ENCODE measurements at places on chromosomes 13 and 19. TPM values are rescaled to one million over a fixed set of nuclear protein-coding genes. Genes with fewer than 3 reads are reported as not detected.

Gene SUGP2
- 54.5 TPM for polyA plus RNA-seq

Gene ANGPTL8
- 0.30 TPM for polyA plus RNA-seq

Gene APOC1
- polyA plus RNA-seq = 348 TPM

Gene CLIP3
- 3.1 TPM for polyA plus RNA-seq

Gene FFAR3
- polyA plus RNA-seq = 0.45 TPM

Gene OSCAR
- polyA plus RNA-seq = 12.9 TPM

Gene NCCRP1
- 0.12 TPM for polyA plus RNA-seq

DNA sequence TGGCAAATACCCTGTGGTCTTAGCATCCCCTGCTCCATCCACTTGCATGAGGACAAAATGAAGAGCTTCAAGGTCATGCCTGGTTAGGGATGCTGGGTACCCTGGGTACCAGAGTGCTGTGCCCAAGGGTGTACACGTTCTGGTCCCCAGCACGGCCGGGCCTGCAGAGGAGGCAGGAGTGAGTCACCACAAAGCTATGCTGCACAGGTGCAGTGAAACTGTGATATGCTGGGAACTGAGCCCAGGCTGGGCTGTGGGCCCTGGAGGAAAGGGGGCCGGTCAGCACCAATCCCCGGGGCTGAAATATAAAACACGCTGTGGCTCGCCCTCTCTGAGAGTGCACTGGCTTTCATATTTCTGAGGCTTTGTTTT is 95.1 kb downstream of the TSHZ3 start:
- DNase-seq = no peak

DNA sequence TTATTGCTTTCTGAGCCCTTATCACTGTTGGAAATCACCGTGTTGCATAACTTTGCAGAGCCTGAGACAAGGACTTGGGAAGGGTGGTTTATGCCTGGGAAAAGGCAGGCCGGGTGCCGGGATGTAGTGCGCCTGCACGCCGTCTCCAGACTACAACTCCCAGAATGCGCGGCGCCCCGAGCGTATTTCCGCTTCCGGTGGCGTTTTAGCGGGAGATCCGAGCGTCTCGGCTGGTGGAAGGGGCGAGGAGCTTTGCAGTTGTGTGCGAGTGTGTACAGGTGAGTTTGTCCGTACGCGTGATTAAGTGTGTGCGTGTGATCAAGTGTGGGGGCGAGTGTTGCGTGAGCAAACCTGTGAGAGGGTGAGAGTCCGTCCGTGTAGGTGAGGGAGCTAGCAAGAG is 75.4 kb downstream of the PEG3 start:
- peak; percentile 75 for DNase-seq

DNA sequence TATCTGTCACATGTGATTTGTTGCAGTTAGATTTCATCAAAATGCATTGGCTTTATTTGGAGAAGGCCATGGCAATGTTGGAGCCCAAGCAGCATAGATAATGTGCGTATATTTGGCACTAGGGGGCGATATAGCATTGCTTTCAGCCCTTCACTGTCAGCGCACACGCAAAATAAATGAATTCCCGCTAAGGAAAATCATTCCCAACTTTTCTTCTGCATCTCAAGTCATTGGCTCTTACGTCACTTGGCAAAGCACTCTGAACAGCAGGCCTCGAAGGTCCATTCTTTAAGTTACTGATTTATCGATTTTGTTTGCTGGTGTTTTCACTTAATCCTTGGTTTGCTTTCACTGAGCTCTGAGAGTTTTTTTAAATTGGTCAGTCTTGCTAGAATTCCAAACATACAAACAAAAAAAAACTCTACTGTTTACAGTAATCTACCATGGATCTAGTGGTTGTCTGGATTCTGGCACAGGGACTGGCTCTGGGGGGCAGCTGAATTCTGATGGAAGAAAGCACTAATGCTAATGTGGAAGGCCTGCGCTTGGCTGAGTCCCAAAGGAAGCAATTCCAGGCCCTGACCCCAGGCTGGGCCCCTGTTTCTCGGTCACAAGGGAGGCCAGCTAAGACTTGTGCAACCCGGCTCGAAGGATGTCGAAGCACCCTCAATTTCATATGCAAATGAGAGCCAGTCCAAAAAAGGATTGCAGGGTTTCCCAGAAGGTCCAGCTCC is 97.7 kb upstream of the IPO5 start:
- DNase-seq = no peak

DNA sequence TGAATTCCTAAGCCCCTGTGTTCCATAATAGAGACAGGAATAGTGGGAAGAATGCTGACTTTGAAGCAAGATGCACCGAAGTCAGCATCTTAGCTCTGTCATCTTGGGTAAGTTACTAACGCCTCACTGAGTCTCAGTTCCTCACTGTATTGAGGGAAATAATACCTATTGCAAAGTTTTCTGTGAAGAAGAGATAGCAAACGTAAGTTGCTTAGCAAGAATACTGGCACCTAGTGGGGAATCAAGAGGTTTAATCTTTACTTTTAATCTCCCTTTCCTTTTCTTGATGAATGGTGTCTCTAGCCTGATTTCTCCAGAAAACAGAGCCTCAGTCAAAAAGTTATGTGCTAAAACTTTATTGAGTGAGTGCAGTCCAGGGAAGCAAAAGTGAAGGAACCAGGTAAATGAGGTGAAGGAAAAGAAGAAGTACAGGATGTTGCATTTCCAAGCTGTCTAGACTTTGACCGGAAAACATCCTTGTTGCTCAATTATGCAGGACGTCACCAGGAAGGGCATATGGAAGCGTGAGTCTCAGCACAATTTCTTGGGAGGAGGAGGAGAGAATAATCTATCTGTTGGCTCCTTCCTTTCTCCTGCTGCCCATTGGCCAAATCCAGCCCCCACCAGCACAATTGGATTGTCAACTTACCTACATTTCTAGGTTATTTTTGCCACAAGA is 210.0 kb downstream of the B3GLCT start:
- no peak for DNase-seq

- peak; percentile 93 for DNase-seq
These were observed 10.7 kb downstream of the PTGIR start for GRCh38 chr19:46614114-46614722.

DNA sequence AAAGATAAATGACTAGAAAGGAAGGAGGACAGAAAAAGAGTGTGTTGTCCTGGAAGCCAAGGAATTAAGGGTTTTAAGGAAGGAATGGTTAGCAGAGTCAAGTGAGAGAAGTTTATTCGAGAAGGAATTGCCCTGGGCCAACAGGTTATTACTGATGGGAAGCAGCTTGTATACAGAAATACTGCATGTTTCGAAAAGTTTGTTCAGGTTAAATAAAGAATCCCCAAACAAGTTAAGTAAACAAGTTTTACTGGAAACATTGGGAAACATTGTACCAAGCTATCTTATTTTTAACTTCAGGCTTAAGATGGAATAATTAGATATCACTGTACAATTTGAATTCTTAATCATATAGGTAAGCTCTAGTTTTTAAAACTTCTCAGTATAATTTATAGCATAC is 28.2 kb upstream of the FBXL3 start:
- DNase-seq = no peak

- DNase-seq = no peak
These were observed 10.1 kb downstream of the FOSB start for GRCh38 chr19:45477713-45478453.

GRCh38 chr19:58265100-58265499 is 13.7 kb upstream of the ZNF8 start:
- DNase-seq = no peak

GRCh38 chr19:10979951-10980381 is 19.1 kb downstream of the SMARCA4 start:
- DNase-seq = no peak

- DNase-seq = no peak
These were observed 32.0 kb upstream of the CXCL17 start for GRCh38 chr19:42474743-42475142.

DNA sequence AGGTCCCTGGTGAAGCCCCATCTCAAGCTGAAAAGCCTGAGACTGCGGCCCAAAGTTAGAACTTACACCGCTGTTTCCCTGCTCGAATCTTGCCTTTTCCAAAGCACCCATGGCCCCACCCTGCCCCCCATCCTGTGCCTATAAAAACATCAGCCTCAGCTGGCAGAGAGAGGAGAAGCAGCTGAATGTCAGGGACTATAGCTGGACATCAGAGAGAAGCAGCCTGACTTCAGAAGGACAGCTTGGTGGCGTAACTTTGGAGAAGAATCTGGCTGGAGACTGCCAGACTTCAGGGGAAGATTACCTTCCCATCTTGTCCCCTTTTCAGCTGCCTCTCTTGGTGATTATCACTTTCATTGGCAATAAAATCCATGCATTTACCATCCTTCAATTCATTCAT is 9.3 kb upstream of the RCBTB2 start:
- DNase-seq = no peak

- DNase-seq = no peak
These were observed 2.4 kb upstream of the SIX5 start for GRCh38 chr19:45771311-45771933.

DNA sequence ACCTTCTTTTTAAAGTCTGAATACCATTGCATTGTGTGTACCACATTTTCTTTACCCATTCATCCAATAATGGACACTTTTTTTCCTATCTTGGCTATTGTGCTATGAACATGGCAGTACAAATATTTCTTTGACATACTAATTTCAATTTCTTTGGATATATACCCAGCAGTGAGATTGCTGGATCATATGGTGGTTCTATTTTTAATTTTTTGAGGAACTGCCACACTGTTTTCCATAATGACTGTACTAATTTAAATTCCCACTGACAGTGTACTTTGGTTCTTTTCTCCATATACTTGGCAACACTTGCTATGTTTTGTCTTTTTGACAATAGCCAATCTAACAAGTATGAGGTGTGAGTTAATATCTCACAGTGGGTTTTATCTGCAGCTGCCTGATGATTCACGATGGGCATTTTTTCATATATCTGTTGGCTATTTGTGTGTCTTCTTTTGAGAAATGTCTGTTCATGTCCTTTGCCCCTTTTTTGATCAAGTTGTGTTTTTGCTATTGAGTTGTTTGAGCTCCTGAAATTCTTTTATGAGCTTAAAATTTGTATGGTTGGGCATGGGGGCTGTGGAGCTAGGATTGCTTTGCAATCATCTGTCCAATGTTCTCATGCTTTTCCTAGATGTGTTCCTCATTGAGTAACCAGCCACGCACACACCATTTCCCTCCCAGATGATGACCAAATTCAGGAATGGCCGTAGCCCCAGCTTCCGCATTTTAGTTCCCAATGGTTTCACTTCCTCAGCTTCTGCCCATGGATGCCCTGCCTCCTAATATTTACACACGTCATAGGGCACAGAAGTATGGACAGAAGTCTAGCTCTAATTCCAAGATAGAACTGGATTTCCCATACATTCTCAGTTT is 380.0 kb upstream of the SGCG start:
- DNase-seq = no peak

DNA sequence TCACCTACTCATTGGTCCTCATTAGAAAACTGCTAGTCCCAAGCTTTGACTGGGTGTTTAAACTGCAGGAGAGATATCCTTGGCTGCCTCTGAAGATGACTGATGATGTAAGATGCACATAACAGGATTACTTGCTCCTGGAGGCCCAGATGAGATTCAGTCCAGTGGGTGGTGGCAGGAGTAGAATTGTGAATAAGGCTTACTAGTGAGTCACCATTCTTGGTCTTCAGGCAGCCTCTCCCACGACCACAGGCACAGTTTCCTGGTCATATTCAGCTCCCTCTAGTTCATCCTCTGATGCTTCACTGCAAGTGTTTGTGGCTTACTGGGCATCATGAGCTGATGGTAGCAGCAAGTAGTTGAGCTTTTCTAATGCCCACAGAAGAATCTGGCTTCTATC is 12.1 kb downstream of the SERTM1 start:
- DNase-seq = no peak
